ENCODE measurements at places on chromosomes 1 and 21.

DNA sequence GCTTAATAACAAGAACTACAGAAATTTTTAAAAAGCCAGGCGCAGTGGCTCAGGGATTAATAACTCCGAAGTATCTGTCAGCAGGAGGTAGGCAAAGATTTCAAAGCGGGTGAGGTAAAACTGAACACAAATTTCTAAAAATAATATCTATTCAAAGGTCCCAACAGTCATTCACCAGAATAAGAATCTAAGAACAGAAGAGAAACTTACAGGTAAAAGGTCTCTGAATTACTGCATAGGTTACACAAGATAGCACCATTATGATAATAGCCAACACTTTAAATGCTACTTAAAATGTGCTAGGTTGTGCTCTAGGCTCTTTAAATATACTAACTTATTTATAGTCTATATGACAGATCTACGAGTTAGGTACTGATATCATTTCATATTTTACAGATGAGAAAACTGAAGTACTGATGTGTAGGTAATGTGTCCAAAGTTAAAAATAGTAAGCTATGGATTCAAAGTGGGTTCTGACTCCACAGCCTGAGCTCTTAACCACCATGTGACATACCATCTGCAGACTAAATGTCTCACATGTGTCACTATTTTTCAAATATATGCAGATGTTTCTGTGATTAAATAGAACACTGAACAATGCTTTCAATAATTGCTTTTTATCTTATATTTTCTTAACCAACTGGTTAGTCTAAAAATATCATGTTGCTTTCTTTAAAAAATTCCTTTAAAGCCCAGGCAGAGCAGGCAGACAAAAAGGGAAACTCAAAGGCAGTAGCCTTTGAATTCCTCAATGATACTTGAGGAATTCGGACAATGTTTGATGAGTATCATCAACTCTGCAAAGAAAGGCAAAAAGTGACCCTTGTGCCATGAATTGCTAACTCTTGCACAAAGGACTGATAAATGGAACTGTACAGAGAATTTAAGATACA lies 80.5 kb upstream of the TTC39A start:
- no peak for DNase-seq

- no peak for DNase-seq
These were observed 5.5 kb downstream of the SORT1 start for GRCh38 chr1:109392037-109392787.

GRCh38 chr1:186865253-186865652 lies 36.5 kb downstream of the PLA2G4A start:
- no peak for DNase-seq

- no peak for DNase-seq
These were observed at the start of gene FAM110D for GRCh38 chr1:26158908-26159742. FAM110D (plus strand) TSS chr1:26159079; CDS start chr1:26161292, 2,213 bp downstream.

All from stimulated activated CD8-positive, alpha-beta memory T cell treated with anti-CD3 and anti-CD28 coated beads, Interleukin-2, amount 100 ng/mL, for 1 hour (primary cell).